ENCODE measurements at places on chromosomes 4 and X. TPM values are rescaled to one million over a fixed set of nuclear protein-coding genes. Genes with fewer than 3 reads are reported as not detected.

The FATE1 gene
- total RNA-seq = not detected

The MND1 gene
- 1.4 TPM for total RNA-seq

The PDGFC gene
- total RNA-seq = 3.9 TPM

The CT55 gene
- total RNA-seq = not detected

DNA sequence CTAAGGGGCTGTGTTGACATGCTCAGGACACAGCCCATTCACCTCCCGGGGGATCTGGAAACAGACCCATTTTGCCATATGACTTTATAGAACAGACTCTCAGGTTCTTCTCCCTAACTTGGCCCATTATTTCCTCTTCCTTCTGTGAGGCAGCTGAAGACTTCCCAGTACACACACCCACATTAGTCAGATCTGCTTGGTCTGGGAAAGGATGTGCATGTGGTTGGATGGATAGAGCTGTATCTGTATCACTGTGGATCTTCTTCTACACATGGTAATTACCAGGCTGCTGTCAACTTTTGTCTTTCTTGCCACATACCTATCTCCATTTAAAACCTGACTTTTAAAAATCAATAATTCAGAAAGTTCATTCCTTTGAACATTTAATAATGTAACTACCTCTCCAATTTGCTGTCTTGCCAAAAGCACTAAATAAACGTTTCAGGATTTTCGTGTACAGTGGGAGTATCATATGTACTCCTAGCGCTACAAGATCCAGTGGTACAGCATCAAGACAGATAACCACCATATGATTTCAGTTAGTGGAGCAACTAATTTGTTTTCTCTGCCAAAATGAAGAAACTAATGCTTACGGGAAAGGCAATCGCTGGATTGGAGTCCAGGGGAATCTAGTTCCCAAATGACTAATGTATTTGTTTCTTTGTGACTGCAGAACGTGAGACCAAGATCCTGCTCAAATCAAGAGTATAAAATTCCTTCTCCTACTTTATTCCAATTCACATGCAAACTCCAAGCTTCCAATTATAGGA is 134.1 kb upstream of the MAP3K15 start:
- DNase-seq = no peak

DNA sequence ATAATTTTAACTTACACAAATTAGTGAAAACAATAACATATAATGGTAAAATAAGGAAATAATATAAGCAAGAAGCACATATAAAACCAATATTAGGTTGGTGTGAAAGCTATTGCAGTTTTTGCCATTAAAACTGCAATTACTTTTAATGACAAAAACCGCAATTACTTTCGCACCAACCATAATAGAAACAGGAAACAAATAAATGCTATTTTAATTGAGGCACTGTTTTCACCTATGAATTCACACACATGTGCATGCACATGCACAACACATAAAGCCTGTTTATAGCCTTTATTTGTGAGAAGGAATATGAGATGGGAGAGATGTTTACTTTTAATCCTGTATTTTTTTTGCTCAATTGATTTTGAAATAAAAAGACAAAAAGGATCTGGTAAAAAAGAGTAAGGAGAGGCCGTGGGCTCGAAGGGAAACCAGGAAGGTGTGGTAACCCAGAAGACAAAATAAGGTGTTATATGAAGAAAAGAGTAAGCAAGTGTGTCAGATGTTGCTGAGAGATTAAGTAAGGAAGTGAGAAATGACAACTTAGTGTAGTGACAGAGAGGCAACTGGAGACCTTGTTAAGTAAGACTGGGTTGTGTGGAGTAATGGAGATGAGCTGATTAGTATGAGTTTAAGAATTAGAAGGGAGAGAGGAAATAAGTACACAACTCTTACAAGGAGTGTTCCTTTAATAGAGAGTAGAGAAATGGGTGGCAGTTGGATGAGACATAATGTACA is 69.0 kb downstream of the KLHL13 start:
- no peak for DNase-seq

GRCh38 chr4:40940317-40940741 is 190.6 kb downstream of the NSUN7 start:
- no peak for DNase-seq

GRCh38 chr4:165217325-165217724 is 10.0 kb downstream of the KLHL2 start:
- DNase-seq = no peak

- DNase-seq = no peak
These were observed 203.2 kb upstream of the HHIP start for GRCh38 chr4:144442713-144443112.
